ENCODE measurements at places on chromosomes 4 and X. TPM values are rescaled to one million over a fixed set of nuclear protein-coding genes. Genes with fewer than 3 reads are reported as not detected.

RS1 gene
- not detected for total RNA-seq

ODAPH gene
- 3.4 TPM for total RNA-seq

CXCL11 gene
- total RNA-seq: not detected

- ATAC-seq: no peak
Measured at GRCh38 chr4:55218041-55218440, 92.6 kb upstream of the KDR start.

GRCh38 chrX:31860686-31861085 lies 788.8 kb upstream of the FTHL17 start:
- no peak for ATAC-seq

Data from activated T-helper 17 cell treated with anti-CD3 and anti-CD28 coated beads, Interleukin-2, amount 50 U/mL, for 72 hours (primary cell).